ENCODE measurements at places on chromosomes 4 and X. TPM values are rescaled to one million over a fixed set of nuclear protein-coding genes. Genes with fewer than 3 reads are reported as not detected.

FGFR3 gene
- total RNA-seq = 29.0 TPM

SGMS2 gene
- 95.0 TPM for total RNA-seq

NALF2 gene
- 0.79 TPM for total RNA-seq

RIPPLY1 gene
- 0.13 TPM for total RNA-seq

AMOT gene
- total RNA-seq = not detected

UGT2B7 gene
- total RNA-seq = 0.26 TPM

PAGE4 gene
- not detected for total RNA-seq

SMIM10 gene
- total RNA-seq = not detected

PNMA6F gene
- total RNA-seq = not detected

NIPAL1 gene
- total RNA-seq = 9.3 TPM

Measured in bronchial epithelial cell (primary cell).